AG04449 (cell line): ENCODE measurements at places on chromosomes 6 and 20.

- DNase-seq, result no peak
These were observed 132.7 kb upstream of the SLC22A16 start for GRCh38 chr6:110609101-110609500.

DNA sequence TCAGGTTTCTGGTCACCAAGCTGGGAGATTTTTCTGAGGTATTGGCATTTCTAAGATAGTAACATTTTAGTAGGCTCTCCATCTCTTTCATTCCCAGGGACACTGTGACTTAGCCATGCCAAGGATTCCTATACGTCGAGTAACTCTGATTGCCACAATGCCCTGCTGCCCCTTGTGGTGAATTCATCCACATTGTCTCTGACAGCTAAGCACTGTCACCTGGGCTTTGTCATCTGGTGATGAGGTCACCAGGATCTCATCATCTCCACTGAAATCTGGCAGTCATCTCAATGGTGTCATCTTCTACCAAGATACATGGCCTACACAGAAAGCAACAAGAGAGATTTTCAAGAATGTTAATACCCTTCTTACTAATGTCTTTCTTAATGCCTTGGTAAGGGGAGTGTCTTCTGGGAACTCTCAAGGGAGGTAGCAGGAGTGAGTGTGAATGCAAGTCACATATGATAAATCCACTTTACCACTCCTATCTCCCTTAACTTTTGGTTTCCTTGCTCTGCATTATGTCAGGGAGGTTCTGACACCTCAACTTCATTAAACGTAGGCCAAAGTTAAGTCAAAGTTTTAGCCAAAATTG, 246.7 kb downstream of the CD109 start:
- no peak for DNase-seq

DNA sequence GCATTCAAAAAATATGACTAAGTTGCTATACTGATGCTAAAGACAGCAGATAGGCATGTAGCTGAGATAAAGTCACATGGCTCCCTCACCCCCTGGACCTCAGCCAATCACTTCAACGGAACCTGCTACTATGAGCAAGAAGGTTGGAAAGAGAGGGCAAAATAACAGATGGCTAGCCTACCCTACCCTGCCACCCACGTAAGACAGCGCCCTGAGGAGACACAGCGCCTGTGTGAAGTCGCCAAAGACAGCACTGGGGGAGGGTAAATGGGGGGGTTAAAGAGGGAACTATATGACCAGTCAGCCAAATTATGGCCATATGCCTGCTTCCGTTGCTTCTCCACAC, 163.2 kb downstream of the RALGAPA2 start:
- no peak for DNase-seq

DNA sequence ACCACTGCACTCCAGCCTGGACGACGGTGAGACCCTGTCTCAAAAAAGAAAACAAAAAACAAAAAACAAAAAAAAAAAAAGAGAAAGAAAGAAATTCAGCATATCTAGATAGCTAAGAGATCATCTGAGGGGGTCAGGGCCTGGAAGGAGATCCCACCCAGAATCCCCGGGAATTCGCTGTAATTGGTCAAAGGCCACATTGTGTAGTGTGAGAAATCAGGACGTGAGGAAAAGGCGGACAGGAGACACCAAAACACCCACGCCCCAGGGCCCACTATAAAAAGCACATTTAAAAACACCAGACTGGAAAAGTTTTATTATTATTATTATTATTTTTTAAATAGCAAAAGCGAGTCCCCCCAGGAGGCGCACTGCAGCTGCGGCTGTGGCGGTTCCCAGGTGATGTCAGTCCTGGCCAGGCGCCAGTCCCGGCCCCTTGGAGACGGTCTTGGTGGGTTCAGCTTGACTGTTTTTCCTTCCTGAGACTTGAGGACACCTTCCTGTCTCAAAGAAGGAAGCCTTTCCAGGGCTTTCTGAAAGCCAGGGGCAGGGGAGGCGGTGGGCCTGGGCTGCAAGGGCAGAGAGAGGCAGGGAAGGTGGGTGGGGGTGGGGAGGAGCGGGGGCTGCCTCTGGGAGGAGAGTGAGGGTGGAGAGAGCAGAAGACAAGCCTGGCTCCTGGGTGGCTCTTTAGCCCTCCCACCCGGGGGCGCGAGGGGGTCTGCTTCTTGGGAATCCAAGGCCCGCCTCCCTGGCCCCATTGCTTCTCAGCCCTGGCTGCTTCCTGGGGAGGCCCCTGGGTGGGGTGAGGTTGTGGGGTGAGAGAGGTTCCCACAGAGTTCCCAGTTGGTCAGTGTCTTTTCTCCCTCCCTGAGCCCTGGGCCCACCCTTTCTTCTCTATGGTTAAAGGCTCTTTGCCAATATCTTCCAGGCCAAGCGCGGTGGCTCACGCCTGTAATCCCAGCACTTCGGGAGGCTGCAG, 14.5 kb downstream of the TCF15 start:
- no peak for DNase-seq

- no peak for DNase-seq
These were observed 172.1 kb upstream of the RUNX2 start for GRCh38 chr6:45156075-45156474.

- no peak for DNase-seq
These were observed 7.2 kb downstream of the NHSL1 start for GRCh38 chr6:138492113-138492512.

DNA sequence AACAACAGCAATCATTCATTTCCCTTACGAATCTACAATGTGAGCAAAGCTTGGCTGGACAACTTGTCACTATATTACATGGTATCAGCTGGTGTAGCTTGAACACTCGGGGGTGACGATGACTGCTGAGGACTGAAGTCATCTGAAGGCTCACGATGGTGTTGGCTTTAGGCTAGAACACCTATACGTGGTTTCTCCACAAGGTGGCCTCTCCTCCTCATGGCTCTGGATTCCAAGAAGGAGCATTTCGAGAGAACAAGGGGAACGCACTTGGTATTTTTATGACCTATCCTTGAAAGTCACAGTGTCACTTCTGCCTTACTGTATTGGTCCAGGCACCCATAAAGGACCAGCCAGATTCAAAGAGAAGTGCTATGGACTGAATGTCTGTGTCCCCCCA, 37.5 kb upstream of the ADGRF1 start:
- no peak for DNase-seq

- no peak for DNase-seq
These were observed 141.2 kb downstream of the BMP2 start for GRCh38 chr20:6908673-6909072.

DNA sequence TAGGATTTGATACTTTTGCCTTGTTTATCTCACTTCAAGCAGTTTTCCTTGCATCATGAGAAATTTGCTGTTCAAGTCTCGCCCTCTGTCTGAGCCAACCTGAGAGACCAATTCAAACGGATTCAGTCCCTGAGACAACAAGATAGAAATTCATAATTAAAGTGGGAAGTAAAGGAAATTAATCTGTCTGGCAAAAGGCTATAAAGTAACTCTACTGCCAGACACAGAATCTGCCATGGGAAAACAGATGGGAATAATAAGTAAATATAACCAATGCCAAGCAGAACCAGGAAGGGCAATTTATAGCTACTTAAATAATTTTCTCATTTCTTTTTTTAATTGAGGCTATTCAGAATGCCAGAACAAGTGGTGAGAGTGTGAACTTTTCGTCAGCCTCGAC, 239.6 kb downstream of the TFAP2C start:
- DNase-seq, result no peak

DNA sequence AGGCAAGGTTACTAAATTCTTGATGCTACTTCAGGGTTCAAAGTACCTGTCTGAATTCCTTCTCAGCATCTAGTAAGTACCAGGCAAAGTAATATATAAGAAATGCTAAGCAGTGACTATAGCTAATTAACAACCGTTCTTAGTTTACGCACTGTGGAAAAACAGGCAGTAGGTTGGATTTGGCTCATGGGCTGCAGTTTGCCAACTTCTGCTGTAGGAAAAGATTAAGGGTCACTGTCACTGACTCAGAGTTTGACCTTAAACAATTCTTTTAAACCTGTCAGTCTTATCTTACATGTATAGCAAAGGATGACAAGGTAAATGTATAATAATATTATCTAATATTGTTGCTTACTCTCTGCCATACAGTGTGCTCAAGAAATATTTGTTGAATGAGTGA, 42.3 kb downstream of the CTNNBL1 start:
- DNase-seq, result no peak

- no peak for DNase-seq
These were observed 41.5 kb upstream of the FAM184A start for GRCh38 chr6:119119989-119120388.

DNA sequence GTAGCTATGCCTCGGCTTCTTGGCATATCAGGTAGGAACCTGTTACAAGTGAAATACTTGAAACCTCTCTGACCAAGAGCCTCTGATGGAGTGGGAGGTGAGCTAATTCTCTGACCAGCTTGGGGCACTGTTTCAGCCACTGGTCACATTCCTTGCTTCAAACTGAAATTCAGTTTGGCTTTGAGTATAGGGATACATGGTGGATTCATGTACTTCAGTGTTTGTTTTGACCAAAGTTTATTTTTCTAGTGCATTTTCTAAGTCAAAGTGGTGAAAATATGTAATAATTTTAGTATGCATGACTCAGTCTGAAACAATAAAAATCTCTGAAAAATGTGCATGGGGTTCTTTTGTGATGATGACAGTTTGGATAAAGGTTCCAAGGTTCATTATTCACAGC, 18.6 kb downstream of the TTPAL start:
- DNase-seq, result peak; percentile 47

DNA sequence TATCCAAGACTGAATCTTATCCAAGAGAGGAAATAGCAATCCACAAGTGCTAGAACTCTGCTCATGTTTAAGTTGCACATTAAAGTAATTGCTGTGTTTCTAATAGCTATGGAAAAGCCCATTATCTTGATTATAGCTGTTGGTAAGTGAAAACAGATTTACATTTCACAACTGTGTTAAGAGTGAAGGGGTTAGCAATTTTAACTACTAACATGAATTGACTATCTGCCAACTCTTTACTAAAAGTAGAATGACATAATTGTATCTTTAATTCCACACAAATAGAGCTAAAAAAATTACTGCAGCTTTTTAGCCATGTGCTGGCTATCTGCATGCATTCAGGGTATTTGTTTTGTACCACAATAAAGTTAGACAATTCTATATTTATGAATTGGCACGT, 277.9 kb upstream of the IRAK1BP1 start:
- DNase-seq, result no peak

- no peak for DNase-seq
These were observed 45.2 kb downstream of the THEMIS start for GRCh38 chr6:127855542-127856159.

DNA sequence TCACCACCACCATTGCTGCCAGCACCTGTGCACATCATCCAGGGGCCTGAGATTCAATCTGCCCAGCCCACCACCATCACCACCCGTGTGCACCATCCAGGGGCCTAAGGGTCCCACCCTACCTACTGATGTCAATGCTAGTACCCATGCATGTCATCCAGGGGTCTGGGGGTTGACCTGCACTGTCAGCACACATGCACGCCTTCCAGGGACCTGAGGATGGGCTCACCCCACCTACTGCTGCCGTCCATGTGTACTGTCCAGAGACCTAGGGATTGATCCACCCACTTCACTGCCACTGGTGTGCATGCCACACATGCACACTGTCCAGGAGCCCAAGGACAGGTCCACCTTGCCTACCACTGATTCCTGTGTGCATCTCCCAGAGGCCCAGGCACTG, 11.9 kb upstream of the OXT start:
- DNase-seq, result no peak

DNA sequence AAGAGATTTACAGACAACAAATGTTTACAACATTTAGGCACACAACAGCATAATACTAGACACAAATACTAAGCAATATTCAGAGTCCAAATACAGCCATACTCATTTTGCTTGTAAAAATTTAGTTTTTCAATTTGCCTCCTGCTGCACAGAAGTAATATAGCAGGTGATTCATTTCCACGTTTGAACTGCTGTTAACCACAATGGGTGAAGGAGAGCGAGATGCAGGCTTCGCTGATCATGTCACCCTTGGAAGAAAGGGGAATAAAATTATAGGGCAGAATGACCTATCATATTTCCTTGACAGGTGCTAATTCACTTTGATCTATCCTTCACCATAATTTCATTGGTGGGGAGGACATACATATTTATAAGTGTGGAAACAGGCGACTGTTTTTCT, 643.8 kb upstream of the AGPAT4 start:
- DNase-seq, result no peak

- peak; percentile 63 for DNase-seq
These were observed 14.3 kb upstream of the EPM2A start for GRCh38 chr6:145749632-145750031.

GRCh38 chr6:139648430-139649000, 274.1 kb upstream of the CITED2 start:
- DNase-seq, result no peak

DNA sequence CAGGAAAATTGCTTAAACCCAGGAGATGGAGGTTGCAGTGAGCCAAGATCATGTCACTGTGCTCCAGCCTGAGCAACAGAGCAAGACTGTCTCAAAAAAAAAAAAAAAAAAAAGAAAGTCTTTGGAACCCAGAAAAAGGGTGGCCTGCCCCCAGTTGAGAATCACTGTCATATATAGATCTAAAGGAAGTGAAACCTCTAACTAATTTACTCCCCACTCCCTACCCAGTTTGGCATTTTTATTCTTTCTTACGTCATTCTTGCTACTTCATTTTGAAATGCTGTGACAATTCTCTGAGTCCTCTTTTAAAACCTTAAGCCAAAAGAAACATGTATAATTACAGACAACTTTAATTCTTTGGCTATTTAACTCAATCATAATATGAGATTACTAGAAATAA, 254.8 kb downstream of the CDC5L start:
- no peak for DNase-seq

DNA sequence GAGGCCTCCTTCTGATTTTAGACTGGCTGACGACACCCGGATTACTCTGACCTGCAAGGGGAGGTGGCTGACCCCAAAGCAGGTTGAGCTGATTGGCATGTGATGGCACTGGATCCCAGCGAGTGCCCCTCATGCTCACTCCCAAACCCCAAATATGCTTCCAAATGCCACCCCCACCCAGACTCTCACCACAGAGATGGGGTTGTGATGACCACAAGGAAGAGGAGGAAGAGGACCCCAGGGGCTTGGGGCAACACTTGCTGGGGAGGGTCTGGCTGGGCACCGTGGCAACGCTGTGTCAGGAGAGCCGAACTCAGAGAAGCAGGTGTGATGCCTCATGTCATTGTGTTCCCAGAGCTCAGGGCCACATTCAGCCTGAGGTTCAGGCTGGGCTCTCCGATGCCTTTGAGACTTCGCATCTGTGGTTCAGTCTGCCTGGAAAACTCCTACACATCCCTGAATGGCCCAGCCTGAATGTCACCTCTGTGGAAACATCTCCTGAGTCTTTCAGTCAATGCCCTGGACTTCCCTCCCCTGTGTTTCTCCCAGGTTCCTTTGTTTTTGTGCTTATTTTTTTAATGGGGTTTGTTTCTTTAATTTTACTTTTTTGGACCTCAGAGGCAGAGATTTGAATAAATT, 169.1 kb upstream of the PMEPA1 start:
- no peak for DNase-seq

GRCh38 chr6:156438350-156438923, 338.7 kb upstream of the ARID1B start:
- DNase-seq, result no peak

GRCh38 chr6:34917626-34918285, 28.7 kb downstream of the ANKS1A start:
- no peak for DNase-seq
